ENCODE measurements at places on chromosomes 16 and 17.

- DNase-seq = no peak
Measured at GRCh38 chr17:49848019-49848473, at the start of gene TAC4. Gene TAC4 (minus strand): TSS chr17:49848069. CDS start chr17:49848017, 52 bp downstream.

DNA sequence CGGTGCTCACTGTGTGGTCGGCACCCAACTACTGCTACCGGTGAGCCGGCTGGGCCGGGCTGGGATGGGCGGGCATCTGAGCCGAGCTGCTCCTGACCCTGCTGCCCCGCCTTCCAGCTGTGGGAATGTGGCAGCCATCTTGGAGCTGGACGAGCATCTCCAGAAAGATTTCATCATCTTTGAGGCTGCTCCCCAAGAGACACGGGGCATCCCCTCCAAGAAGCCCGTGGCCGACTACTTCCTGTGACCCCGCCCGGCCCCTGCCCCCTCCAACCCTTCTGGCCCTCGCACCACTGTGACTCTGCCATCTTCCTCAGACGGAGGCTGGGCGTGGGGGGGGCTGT is 6.9 kb downstream of the TBX6 start:
- no peak for DNase-seq

- DNase-seq = no peak
Measured at GRCh38 chr17:55433629-55434422, 12.2 kb upstream of the MMD start.

DNA sequence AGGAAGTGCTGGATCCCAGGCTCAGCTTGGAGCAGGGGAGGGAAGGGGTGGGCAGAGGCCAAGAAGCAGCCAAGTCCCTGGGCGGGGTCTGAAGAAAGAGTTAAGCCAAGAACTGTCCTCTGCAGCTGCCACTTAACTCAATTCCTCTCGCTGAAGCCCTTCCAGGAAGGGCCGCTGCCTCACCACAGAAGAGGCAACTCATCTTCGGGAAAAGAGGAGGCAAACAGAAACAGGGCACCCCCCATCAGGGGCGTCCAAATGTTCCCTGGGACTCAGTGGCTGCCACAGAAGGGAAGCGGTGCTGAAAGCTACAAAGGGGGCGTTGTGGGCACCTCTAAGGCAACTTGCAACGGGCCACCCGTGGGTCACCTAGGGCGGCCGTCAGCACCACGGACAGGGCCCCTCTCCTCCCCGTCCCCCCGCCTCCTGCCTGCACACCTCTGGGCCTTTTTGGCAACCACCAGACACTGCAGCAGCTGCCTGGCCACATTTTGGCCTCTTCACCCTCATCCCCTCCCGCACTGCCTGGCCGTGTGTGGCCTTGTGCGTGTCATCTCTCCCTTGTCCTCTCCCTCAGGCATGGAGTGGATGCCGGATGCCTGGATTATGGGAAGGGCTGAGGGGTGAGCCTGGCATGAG is 2.5 kb downstream of the TLCD3B start:
- DNase-seq = no peak

- DNase-seq = no peak
Measured at GRCh38 chr16:49494891-49495566, 121.4 kb downstream of the C16orf78 start.

- DNase-seq = no peak
Measured at GRCh38 chr17:77099997-77100396, 40.8 kb upstream of the SEC14L1 start.

DNA sequence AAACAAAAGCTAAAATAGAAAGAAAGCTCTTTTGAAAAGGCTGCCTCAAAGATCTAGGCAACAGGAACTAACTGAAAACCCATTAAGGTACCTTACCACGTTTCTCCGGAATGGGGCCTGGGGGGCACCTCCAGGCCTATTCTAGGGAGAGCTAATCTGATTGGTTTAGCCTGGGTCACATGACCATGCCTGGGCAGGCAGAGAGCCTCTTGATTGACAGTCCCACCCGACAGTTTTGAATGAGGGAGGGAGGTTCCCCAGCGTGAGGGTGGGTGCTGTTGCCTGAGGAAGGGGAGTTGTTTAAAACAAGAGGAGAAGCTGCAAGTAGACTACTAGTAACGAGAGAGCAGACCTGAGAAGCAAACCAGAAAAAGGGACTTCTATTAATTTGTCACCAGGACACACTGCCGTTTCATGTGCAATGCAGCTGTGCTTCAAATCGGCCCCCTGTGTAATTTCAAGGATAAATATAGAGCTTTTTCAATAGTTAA is 143.4 kb upstream of the HS3ST2 start:
- DNase-seq = no peak

DNA sequence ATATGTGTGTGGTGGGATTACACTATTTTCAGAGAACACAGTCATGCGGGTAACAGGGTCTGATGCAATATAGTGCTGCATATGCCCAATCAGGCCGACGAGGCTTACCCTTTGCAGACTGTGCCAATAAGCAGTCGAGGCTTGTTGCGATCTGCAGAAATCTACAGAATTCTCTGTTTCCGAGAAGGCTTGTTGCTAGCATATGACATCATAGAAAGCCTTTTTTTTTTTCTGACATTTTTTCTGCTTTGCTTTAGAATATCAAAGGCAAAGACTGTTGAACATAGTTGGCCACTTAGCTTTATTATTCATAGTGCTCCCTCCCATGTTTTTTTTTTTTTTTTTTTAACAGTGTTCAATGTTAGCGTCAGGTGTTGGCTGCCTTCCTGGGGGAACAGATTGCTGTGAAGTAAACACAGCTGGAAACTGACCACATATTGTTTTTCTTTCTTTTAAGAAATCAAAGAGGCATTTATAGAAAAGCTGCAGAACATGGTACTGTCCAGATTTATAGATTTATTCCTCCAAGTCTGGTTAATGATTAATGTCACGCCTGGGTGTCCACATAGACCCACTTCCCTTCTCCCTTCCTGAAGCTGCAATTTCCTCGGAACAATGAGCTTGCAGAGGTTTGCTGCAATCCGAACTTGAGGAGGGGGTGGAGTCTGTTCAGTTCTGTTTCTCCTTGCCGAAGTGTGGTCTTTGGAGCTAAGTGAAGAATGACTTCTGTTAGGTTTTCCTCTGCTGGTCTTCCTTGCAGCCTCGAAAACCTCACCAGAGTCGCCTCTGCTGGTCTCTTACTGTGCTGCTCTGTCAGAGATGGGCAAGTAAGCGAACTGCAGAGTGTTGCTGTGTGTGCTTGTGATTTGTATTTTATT is 87.3 kb downstream of the MAP2K6 start:
- no peak for DNase-seq

GRCh38 chr17:31310886-31311285 is 3.0 kb downstream of the EVI2B start:
- DNase-seq = no peak
